ENCODE measurements at places on chromosomes 16 and 17. TPM values are rescaled to one million over a fixed set of nuclear protein-coding genes. Genes with fewer than 3 reads are reported as not detected.
A peak's percentile ranks its signal among the peaks of the same experiment; 100 is the strongest.

LGALS9 gene
- 149 TPM for total RNA-seq

GRCh38 chr16:55643161-55643970, 12.4 kb upstream of the SLC6A2 start:
- peaks cover 2% of the 10 kb centered on the region for H3K27me3 ChIP-seq
- no peaks in the 10 kb centered on the region for H3K4me1 ChIP-seq
- no peak for DNase-seq
- no peak overlapping the region for H3K4me3 ChIP-seq
- no peak overlapping the region for H3K27ac ChIP-seq

SRRM2 gene
- 536 TPM for total RNA-seq

- peaks cover 64% of the 10 kb centered on the region for H3K4me1 ChIP-seq
- no peak overlapping the region for H3K4me3 ChIP-seq
- H3K27ac ChIP-seq: peak overlapping the region; percentile 33
- H3K27me3 ChIP-seq: no peaks in the 10 kb centered on the region
Observed at GRCh38 chr17:19301973-19302372, 60.5 kb downstream of the B9D1 start.

GRCh38 chr17:42485680-42486079, 27.0 kb downstream of the ATP6V0A1 start:
- no peaks in the 10 kb centered on the region for H3K4me1 ChIP-seq
- no peaks in the 10 kb centered on the region for H3K27me3 ChIP-seq
- no peak overlapping the region for H3K27ac ChIP-seq
- no peak overlapping the region for H3K4me3 ChIP-seq
- H3K36me3 ChIP-seq: no peaks in the 10 kb centered on the region
- DNase-seq: no peak

USP43 gene
- 6.2 TPM for total RNA-seq

SBK1 gene
- 2.8 TPM for total RNA-seq

DNA sequence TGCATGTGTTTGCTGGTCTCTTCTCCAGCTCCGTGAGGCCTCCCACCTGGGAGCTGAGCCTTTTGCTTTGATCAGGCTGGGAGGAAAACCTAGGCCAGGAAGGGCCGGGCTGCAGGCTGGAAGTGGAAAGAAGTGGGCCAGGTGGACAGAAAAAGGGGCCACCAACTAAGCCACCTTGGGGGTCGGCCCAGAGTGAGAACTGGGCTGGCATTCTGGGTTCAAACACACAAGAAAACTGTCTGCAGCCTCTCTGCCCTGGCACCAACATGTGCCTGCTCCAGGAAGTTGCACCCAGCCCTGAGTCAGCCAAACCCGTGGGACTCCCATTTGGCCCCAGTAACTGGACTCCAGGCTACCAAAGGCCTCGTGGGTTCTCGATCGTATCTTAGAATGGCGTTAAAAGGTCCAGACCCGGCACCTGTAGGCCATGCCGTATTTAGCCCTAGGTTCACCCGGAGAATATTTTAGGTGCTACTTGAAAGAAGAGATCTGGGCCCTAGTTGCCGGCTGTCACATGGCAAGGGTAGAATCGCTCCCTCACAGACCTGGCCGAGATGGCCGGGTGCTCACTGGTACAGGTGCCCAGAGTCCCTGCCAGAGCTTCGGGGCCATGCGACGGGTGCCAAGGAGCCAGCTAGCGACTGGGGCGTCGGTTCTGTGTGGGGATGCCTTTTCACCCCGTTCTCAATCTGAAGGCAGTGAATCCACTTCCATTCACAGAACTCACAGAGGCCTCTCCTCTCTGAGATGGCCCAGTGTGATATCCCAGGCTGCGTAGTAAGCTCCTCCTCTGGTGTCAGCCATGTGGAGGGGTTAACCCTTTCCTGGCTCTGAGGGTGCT, 236.6 kb downstream of the MRTFB start:
- no peak overlapping the region for H3K4me3 ChIP-seq
- no peaks in the 10 kb centered on the region for H3K27me3 ChIP-seq
- H3K27ac ChIP-seq: no peak overlapping the region

DNA sequence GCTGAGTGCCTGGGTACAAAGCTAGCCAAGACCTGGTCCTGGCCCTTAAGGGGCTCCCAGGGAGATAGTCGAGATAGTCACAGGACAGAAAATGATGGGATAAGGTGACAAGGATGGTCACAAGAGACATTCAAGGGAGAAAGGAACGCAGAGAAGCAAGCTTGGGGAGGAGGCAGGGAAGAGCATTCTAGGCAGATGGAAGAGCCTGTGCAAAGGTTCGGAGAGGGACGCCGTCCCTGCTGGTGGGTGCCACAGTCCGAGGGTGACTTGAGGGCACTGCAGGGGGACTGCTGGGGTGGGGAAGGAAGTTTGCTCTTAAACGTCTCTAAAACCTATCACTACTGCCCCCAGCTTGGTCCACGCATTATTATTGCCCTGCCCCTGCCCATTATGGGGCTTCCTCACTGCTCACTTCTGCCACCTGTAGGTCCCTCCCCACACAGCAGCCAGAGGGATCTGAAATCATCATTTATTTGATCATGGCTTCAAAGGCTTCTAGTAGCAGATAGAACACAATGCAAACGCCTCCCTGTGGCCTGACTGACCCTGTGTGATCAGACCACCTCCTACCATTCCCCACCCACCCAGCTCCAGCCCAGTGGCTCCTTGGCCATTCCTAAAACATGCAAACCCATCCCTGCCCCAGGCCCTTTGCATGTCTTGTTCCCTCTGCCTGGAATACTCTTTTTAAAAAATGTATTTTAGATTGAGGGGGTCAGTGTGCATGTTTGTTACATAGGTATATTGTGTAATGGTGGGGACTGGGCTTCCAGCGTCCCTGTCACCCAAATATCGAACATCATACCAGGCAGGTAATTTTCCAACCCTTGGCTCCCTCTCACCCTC, 60.3 kb downstream of the RMI2 start:
- peaks cover under 1% of the 10 kb centered on the region for H3K4me1 ChIP-seq
- no peaks in the 10 kb centered on the region for H3K27me3 ChIP-seq
- H3K4me3 ChIP-seq: no peak overlapping the region
- DNase-seq: no peak

SCIMP gene
- 20.0 TPM for total RNA-seq

- DNase-seq: peak; percentile 87
- no peaks in the 10 kb centered on the region for H3K4me1 ChIP-seq
- H3K27ac ChIP-seq: no peak overlapping the region
- H3K4me3 ChIP-seq: no peak overlapping the region
- H3K36me3 ChIP-seq: no peaks in the 10 kb centered on the region
Observed at GRCh38 chr16:68704232-68704867, 32.7 kb upstream of the CDH1 start.

G6PC1 gene
- total RNA-seq: not detected

DNA sequence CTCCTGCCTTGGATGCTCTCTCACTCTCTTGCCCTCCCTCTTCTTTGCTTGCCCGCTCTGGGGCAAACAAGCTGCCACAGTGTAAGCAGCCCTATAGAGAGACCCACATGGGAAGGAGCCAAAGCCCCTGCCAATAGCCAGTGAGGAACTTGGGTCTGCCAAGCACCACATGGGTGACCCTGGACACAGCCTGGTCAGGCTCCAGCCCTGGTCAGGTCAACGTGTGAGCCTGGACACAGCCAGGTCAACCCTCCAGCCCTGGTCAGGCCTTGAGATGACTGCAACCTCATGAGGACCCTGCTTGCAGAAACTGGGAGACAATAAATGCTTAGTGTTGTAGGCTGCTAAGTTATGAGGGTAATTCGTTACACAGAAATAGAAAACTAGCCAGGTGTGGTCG, 14.3 kb upstream of the PHOSPHO1 start:
- no peak overlapping the region for H3K27ac ChIP-seq
- no peaks in the 10 kb centered on the region for H3K4me1 ChIP-seq
- no peaks in the 10 kb centered on the region for H3K36me3 ChIP-seq
- no peak overlapping the region for H3K4me3 ChIP-seq

- no peaks in the 10 kb centered on the region for H3K36me3 ChIP-seq
- H3K4me1 ChIP-seq: no peaks in the 10 kb centered on the region
- no peak overlapping the region for H3K4me3 ChIP-seq
- H3K27ac ChIP-seq: no peak overlapping the region
Observed at GRCh38 chr16:11534262-11534661, 52.5 kb downstream of the LITAF start.

DNA sequence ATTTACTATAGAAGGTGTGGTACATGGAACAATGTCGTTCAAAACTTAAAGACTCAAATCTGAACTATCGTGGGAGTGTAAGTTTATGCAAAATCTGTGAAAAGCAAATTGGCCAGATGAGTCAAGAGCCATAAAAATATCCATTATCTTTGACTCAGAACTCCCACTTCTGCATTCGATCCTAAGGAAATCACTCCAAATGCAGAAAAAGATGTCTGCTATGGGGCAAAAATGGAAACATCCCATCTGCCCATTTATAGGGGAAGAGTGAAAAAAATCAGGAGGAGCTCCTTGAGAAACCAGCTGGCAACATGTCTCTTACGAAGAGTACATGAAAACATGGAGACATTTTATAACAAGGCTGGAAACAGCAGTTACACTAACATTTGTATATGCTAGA, 43.6 kb upstream of the CCDC182 start:
- H3K4me1 ChIP-seq: no peaks in the 10 kb centered on the region
- H3K4me3 ChIP-seq: no peak overlapping the region
- no peaks in the 10 kb centered on the region for H3K36me3 ChIP-seq
- H3K27ac ChIP-seq: no peak overlapping the region

DNA sequence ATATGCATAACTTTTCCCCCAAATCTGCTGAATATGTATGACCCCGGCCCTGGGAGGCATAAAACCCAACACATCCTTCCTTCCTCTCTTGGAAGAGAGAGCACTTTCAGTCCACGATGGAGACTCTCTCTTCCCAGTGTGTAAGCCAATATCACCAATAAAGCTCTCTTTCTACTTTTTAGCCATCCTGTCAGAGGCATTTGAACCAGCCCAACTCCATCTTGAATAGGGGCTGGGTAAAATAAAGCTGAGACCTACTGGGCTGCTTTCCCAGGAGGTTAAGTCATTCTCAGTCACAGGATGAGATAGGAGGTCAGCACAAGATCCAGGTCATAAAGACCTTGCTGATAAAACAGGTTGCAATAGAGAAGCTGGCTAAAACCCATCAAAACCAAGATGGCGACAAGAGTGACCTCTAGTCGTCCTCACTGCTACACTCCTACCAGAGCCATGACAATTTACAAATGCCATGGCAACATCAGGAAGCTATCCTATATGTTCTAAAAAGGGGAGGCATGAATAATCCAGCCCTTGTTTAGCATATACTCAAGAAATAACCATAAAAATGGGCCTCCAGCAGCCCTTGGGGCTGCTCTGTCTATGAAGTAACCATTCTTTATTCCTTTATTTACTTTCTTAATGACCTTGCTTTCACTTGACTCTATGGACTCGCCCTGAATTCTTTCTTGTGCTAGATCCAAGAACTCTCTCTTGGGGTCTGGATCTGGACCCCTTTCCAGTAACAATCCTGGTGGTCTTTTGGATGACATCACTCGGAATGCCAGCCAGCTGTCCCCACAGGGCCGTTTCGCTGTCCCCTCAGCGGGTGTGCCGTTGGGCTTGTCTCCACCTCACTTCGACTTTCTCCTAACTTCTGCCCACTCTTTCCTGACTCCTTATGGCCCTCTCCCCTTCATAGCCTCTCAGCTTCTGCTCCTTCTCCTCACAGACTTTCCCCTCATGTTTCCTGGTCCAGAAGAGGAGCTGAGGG, 53.4 kb upstream of the NKD1 start:
- no peaks in the 10 kb centered on the region for H3K4me1 ChIP-seq
- no peaks in the 10 kb centered on the region for H3K36me3 ChIP-seq
- DNase-seq: no peak
- no peaks in the 10 kb centered on the region for H3K27me3 ChIP-seq

CX3CL1 gene
- 20.3 TPM for total RNA-seq

DNA sequence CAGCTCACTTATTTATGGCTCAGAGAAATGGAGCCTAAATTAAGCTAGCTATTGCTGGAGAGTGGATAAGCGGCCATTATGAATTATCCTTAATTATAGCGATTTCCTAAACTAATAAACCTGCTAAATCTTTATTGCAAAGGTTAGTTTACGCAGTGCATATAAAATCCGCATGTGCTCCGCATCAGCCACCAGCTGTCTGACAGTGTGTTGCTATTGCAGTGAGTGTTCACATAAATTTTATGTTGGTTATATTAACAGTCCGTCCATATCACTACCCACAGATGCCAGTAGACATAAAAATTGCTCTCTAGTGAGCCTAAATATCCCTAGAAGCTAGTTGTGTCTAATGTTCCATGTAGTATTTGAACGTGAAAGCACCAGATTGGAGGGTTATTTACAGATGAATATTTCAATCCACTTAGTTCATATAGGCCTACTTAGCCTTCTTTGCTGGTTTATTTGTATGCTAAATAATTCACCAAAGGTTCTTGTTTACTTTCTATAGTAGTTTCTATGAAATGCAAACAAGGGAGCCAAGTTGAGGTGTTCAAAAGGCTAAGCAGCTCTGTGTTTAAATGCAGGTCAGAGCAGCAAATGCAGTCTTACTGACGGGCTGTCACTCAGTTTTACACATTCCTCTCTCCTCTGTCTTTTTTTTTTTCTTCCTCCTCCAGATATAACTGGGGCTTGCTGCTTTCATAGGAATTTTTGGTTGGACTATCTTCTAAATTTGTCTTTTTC, 219.1 kb downstream of the IRX3 start:
- H3K27me3 ChIP-seq: no peaks in the 10 kb centered on the region
- no peaks in the 10 kb centered on the region for H3K4me1 ChIP-seq
- DNase-seq: no peak
- no peaks in the 10 kb centered on the region for H3K36me3 ChIP-seq
- H3K27ac ChIP-seq: no peak overlapping the region

GRCh38 chr17:56885312-56885657, 28.6 kb downstream of the TRIM25 start:
- DNase-seq: no peak
- H3K4me1 ChIP-seq: peaks cover 3% of the 10 kb centered on the region
- no peak overlapping the region for H3K27ac ChIP-seq
- no peak overlapping the region for H3K4me3 ChIP-seq

DNA sequence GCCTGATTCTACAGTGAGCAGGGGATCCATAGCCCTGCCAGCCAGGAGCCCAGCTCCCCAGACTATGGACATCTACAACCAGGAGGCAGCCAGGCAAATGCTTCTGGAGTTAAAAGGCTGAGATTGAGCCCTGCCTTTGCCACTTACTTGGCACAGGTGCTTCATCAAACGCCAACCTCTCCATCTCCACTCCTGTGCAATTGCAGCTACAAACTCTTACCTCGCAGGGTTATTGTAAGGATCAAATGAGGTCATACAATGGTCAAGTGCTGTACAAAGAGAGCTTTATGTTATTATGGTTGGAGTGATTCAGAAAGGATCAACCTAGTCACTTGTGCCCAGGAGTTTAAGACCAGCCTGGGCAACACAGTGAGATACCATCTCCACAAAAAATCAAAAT, 9.8 kb upstream of the MYO18A start:
- no peak for DNase-seq
- H3K4me1 ChIP-seq: no peaks in the 10 kb centered on the region
- H3K27ac ChIP-seq: no peak overlapping the region
- no peak overlapping the region for H3K4me3 ChIP-seq

KRT32 gene
- total RNA-seq: not detected

Data from left lung (tissue), 14 donors.